ENCODE measurements at places on chromosomes 11 and 22. TPM values are rescaled to one million over a fixed set of nuclear protein-coding genes. Genes with fewer than 3 reads are reported as not detected.

The RFPL2 gene
- polyA plus RNA-seq, result 0.73 TPM

The RASL10A gene
- 0.40 TPM for polyA plus RNA-seq

The GGT1 gene
- 39.3 TPM for polyA plus RNA-seq

The CBLIF gene
- 0.20 TPM for polyA plus RNA-seq

DNA sequence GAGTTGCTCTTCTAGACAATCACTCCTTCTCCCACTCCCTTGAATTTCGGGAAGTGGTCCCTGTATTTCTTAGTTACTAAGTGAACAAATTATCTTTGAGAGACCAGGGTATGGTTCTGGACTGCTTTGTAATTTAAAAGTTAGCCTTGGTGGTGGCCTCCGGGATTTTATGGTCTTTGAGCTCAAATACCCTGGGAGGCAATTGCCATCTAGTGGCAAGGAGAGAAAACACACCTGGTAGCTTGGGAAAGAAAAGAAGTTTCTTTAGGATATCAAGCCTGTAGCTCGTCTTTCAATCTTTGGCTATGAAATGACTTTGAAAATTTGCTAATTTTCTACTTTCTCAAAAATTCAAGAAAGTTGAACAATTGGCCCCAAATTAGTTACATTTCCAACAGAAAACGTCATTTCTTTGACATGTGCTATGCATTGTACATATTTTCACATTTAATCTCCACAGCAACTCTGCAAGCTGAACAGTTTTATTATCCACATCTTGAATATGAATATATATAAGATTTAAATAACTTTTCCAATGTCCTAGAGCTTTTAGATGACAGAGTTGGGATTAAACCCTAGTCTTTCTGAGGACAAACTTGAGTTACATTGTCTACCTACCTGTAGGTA, 39.1 kb downstream of the MMP27 start:
- peak; percentile 34 for DNase-seq

- no peak for DNase-seq
These were observed 98.5 kb downstream of the DBX1 start for GRCh38 chr11:20061776-20062175.

- no peak for DNase-seq
These were observed 149.3 kb upstream of the B3GAT1 start for GRCh38 chr11:134561331-134561720.

GRCh38 chr11:119607726-119608125, 121.3 kb downstream of the NECTIN1 start:
- no peak for DNase-seq

DNA sequence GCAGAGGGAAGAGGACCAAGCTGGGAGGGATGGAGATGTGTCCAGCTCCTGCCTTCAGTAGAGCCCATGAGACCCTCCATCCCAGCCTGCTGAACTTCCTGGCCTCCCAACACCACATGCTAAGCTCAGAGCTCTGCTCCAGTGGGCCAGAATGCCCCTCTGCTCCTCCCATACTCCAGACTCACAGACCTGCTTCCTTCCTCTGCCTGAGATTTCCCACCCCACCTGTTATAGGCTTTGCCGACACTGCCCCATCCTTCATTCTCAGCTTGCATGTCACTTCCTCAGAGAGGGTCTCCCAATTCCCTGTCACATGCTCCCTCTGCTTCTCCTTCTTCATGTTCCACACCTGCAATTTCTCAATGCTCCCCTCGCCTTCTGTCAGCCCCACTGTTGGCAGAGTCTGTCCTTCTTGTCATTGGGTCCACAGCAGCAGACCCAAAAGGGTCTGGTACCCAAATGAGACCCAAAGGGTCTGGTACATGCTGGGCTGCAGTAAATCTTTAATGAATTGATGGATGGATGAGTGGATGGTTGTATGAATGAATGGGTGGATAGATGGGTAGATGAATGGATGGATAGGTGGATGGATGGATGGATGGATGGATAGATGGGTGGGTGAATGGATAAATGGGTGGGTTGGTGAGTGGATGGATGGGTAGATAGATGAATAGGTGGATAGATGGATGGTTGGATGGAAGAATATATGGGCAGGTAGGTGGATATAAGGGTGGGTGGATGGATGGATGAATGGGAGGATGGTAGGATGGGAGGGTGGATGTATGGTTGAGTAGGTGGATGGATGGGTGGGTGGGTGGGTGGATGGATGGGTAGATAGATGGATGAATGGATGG, 105.3 kb upstream of the FGF3 start:
- no peak for DNase-seq

DNA sequence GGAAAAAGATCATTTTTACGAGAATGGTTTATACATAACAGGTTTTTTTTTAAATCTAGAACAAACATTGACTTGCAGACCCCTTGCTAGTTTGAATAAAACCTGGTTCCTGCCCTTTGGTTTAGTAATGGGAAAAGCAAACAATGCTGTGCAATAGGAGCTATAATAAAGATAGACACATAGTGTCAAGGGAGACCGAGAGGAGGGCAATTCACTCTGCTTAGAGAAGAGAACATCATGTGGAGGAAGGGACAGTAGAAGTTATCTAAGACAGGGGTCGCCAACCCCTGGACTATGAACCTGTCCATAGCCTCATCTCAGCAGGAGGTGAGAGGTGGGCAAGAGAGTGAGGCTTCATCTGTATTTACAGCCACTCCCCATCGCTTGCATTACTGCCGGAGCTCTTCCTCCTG, 7.0 kb upstream of the RDX start:
- no peak for DNase-seq

GRCh38 chr11:111397034-111397433, 18.0 kb upstream of the POU2AF1 start:
- no peak for DNase-seq

DNA sequence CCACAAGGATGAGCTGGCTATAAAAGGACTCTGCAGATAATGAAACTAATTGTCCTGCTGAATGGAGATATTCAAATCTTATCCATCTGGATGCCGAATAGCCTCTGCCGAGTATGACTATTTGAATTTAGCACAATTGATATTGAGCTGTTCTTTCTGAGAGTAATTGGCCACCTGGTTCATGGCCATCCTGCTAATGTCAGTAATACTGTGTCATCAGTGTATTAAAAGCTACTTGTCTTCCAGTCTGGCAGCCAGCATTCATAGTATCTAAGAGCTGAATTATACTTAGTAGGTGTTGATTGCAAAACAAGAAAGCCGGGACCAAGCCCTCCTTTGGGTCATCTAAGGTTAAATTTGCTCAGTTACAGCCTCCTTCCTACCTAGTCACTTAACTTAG, 310.7 kb upstream of the NCAM1 start:
- no peak for DNase-seq

DNA sequence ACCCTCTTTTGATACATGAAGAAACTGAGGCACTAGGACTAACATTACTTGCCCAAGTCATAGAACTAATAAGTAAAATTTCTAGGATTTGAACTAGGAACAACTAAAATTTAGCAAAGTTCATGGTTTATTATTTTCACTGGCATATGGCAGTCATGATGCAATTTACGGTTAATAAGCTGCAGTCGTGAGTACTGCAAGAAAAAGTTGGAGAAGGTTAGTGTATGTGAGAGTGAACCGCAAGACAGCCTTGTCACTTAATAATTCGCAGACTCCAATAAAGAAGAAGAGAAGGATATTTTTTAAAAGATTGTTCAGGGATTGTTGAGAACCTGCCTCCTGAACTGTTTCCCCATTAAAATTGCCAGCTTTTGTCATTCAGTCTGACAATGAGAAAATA, 663.4 kb upstream of the TENM4 start:
- no peak for DNase-seq
